NCI-H2081 treated with DMSO at 0.1 percent for 48 hours (cell line): ENCODE measurements at places on chromosomes 5 and 9.
A peak's percentile ranks its signal among the peaks of the same experiment; 100 is the strongest.

- no peak for DNase-seq
Observed at GRCh38 chr5:31995006-31995405, 179.1 kb downstream of the GOLPH3 start.

DNA sequence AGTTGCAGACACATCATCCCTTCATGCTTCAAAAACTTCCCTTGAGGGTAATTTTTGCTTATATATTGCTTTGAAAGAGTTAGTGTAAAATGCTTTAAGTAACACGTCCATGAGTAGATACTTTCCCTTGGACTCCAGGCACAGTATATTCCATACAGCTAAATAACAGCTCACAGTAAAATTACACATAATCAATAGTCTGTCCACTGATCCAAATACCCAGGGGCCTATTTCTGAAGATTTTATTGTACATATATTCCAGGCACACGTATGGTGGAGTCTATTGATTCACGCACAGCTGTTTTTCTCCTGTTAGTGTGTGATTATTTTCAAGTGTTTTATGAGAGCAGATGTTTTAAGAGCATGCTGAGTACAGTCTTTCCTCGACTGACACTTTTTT, 223.7 kb upstream of the GRAMD2B start:
- DNase-seq = no peak

DNA sequence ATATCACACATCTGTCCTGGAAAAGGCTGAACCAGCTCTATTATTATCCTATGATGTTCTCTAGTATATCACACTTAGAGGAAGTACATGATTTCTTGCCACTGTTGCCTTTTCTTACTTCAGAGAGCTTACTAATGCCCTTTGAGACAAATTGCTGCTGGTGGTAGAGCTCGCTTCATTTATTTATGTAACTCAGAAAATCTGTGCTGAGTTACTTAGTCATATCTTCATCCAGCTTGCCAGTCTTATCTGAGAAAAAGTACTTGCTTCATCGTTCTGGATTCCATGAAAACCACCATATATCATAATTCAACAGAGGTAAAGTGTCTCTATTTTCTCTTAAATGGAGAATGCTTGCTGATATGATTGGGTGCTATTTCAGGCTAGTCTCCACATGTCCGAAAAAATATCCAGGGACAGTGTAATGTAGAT, 26.6 kb downstream of the PTPDC1 start:
- no peak for DNase-seq

DNA sequence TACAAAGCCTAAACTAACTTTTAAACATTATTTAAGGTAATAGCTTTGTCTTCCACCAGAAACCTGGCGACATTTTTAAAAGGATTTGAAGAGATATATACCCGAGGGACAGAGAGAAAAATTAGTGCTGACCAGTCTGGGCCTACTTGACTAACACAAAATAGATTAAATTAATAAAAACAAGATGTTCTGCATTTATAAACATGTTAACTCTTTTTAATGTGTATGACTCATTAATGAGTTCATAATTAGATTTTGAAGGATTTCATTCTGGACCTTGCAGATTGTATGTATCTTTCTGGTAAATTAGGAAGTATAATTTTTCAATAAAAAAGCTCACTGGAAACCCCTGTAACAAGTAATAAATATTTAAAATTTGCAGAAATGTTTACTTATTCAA, 459.1 kb upstream of the CDH9 start:
- no peak for DNase-seq

GRCh38 chr5:38994324-38994927, 79.8 kb downstream of the RICTOR start:
- DNase-seq = peak; percentile 51

GRCh38 chr5:171484460-171484899, 65.0 kb downstream of the FGF18 start:
- DNase-seq = no peak

DNA sequence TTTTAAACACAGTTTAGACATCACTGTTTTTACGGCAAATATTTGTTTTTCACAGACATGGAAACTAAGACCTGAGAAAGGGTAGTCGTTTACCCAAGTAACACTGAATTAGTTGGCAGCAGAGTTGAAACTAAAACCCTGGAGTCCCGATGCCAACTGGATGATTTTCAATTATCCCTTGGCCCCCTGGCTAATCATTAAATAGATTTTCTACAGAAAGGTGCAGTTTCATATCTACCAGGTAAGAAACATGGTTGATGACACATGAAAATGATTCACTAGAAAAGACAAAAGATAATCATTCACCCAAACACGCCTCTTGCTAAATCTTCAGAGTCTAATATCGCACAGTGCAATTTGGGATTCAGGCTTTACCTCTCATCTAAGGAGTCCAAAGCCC, 136.9 kb downstream of the SEMA5A start:
- no peak for DNase-seq

- DNase-seq = no peak
Observed at GRCh38 chr9:72154468-72155285, 5.4 kb downstream of the GDA start.

GRCh38 chr5:166571668-166572067, 1719.8 kb upstream of the WWC1 start:
- no peak for DNase-seq

DNA sequence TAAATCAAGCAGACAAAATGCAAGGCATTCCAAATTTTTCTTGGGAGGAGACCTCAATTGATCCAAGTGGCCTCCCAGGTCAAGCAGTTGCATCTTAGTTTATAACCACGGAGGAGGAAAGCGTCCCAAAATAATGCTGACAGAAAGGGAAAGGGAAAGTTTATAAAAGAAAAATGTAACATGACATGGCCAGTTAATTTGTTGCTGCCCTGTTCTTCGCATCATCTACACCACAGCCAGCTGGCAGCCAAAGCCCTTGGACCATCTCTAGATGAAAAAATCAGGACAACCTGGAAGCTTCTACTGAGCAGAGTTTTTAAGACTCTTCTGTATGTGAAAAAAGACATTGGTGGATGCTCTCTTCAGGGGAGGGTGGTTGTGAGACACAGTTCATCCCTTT, 128.8 kb upstream of the FBXL7 start:
- no peak for DNase-seq

DNA sequence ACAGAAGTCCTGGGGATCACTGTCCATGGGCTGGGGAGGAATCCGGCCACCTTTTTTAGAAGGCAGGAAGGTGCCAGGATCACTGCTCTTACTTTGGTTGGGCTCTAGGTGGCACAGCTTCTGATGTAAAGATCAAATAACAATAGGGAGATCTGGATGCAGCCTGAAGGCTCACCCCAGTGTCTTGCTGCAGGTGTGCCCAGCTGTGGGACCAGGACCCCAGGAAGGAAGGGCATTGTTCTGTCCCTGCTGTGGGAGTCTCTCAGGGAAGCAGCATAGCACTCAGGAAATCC, 69.6 kb downstream of the DAB2IP start:
- DNase-seq = no peak

GRCh38 chr5:146825033-146825432, 53.5 kb downstream of the PPP2R2B start:
- DNase-seq = no peak
